T-helper 17 cell (primary cell): ENCODE measurements at places on chromosomes 5 and 9.

GRCh38 chr5:949275-949543 is 56.5 kb downstream of the TRIP13 start:
- no peak for DNase-seq

DNA sequence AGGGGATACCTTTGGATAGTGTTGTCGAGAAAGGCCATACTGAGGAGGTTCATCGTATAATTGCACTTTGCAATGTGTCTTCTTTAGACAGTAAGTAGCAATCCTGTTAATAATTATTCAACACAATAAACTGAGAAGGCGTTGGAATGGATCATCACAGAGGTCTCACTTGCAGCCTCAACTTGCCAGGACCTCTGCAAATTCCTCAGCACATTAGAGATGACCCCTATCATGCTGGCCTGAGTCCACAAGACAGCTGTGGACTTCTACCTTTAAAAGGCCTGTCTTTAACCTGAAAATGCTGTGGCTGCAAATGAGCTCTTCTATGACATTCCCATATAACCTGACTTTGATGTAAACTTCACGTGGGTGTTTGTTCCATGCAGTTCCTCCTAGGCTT is 14.1 kb downstream of the SH3TC2 start:
- no peak for DNase-seq

- peak; percentile 47 for DNase-seq
Measured at GRCh38 chr5:149240354-149240998, 31.2 kb upstream of the AFAP1L1 start.

- DNase-seq = no peak
Measured at GRCh38 chr5:115455301-115455707, 89.3 kb downstream of the FEM1C start.

DNA sequence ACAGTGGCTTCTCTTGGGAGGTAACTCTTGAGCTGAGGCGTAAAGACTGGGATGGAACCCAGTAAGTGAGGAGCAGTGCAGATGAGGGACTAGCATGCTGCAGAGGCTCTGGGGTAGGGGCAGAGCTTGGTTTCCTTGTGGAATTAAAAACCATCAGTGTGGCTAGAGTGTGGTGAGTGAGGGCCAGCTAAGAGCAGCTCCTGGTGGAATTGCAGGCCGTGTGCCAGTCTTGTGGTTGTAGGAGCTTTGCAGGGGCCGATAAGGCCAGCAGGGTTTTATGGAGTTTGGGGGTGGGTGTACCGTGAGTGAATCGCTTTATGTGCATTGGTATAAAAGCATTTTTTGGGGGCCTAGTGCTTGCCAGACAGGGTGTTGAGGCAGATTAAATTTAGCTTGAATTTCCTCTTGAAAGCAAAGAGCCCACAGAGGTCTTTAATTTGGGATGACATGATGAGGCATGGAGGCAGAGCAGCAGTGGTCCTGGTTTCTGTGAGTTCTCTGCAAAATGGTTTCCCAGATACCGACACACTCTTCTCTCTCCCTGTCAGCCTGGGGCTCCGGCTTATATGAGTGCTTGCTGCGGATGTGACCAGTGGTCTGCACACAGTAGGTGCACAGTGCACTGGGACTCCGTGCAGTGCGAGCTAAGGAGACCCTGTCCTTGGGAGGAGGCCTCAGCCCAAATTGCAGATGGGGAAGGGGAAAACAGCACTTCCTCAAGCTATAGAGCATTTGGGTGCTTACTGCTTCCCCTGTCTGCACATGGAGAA is 176.4 kb upstream of the PITX1 start:
- no peak for DNase-seq

DNA sequence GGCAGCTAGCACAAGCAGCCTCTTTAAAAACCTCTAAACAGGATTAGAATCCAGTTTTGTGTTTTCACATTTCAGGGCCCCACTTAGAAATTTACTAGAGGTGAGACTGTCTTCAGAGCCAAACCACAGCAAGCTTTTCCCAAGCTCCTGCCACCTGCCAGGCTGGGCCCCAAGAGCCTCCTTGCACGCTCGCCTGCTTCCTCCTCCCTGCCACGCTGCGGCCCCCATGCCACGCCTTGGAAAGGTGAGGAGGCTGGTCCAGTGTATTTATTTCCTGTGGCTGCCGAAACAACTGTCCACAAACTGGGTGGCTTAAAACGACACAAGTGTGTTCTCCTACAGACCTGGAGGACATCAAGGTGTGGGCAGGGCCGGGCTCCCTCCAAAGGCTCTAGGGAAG is 43.4 kb downstream of the NKX2-5 start:
- DNase-seq = no peak

GRCh38 chr5:26791021-26791420 is 247.4 kb downstream of the CDH9 start:
- no peak for DNase-seq

DNA sequence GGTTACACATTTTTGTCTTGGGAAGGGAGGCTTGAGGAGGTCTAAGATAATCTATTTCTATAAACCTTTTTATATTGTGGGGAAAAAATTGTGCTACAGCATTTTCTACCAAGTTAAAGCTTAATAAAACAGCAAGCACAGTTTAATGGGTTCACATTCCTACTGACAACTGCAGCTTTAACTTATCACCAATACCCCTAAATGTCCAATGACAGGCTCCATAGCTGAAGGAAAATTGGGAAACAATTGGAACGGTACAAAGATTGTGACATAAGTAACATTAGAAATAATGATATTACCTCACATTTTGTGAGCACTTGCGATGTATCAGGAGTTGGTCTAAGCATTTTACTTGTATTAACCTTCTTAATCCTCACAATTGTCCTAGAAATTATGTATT is 79.5 kb upstream of the HAPLN1 start:
- no peak for DNase-seq

DNA sequence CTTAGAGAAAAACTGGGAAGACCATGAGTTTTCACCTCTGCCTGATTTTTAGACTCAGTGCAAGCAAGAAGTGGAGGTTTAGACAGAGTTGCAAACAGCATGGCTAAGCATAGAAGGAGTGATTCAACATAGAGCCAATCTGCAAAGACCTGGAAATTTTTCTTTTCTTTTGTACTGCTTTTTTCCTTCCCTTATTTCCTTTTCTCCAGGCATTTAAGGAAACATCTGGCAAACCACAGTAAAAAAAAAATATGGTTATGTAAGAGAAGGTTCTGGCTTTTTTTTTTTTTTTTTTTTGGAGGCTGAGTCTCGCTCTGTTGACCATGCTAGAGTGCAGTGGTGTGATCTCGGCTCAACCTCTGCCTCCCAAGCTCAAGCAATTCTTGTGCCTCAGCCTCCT is 16.6 kb upstream of the DCAF12 start:
- DNase-seq = no peak

DNA sequence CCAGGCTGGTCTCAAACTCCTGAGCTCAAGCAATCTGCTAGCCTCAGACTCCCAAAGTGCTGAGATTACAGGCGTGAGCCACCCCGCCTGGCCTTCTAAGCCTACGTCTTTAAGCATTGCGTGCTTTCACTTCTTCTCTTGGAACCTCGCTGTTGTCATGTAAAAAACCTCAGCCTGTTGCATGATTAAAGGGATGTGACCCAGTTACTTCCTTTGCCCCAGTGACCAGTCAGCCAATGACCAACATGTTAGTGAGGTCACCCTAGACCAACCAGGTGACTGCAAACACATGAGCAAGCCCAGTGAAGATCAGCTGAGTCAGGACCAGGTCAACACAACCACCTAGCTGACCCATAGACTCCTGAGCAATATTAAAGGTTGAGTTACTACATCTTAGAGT is 10.5 kb downstream of the KIF4B start:
- no peak for DNase-seq

DNA sequence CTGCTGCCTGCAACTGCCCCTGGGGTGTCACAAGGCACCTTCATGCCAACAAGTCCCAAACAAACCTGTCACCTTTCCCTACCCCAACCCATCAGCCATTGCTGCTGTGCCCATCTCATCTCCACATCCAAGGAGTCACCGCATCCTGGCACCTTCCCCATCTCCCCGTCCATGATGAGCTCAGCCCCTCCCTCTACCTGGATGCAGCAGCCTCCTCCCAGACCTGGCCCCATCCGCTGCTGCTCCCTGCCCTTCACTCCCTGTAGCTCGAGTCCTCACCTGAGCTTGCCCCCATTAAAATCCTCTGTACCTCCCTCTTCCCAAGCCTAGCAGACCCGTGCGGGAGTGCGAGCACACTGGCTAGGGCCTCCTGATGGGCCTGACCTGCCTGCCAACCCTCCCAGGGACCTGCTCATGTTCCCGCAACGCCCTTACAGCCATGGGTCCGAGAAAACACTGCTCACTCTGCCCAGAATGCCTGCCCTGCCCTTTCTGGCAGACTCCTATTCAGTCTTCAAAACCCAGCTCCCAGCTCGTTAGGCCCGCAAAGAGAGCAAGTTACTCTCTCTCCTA is 110.6 kb downstream of the ADAMTS2 start:
- no peak for DNase-seq

DNA sequence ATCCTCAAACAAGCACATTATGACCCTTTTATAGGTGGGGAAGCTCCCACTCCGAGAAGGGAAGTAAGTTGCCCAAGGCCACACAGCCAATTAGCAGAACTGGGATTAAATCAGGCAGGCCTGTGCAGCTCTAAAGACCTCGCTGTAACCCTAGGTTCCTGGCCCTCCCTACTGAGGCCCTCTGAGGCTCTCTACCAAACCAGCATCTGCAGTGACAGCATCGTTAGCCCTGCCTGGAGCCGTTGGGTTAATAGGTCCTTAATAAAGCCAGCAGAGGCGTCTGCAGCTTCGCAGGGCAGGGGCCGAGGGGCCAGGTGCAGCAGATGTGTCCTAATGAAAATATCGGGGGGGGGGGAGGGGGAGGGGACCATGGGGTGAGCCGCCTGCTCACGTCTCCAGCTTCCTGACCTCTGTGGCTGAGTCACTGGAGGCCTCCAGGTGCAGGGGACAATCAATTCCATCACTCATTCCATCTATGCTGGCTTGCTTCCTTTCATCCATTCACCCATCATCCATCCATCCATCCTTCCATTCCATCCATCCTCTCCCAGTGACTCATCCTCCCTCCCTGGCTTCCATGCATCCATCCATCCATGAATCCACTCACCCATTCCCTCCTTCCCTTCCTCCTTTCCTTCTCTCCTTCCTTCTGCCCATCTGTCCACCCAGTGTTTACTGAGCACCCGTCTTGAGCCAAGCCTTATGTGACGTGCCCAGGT is 203.9 kb downstream of the C9orf50 start:
- no peak for DNase-seq

DNA sequence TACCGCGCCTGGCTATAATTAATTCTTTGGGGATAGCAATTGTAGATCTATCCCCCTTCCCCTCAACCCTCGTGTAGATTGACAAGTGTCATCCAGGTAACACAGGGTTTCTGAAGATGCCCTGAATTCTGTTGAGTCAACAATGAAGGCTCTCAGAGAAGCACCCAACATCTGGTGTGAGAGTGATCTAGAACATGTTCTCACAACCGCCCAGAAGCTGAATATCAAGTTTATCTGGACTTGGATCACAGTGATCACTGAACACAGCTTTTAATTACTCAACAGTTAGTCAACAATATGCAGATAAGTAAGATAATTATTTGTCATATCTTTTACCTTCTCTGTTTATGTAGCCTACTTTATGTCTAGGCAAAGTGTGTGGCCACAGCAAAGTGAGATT is 204.2 kb upstream of the RGMB start:
- DNase-seq = no peak

- DNase-seq = no peak
Measured at GRCh38 chr5:138092301-138092700, 8.5 kb downstream of the WNT8A start.

DNA sequence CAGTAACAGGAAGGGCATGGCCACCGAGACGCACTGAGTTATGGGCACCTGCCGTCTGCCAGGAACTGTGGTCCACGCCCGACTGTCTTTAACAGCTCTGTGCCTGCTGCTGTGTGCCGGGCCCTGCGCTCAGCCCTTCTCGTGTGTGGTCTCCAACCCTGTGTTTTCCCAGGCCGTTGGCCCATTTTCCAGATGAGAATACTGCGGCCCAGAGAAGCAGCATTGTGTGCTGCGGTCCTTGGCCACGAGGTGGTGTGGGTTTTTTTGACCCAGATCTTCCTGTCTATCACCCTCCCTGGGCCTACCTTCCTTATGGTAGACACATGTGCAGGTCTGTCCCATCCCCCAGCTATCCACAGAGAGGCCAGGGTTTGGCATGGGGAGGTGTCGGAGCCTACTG is 47.0 kb downstream of the RXRA start:
- no peak for DNase-seq
